ENCODE measurements at places on chromosomes 12 and 14.

GRCh38 chr12:97555547-97556187, 93.1 kb downstream of the RMST start:
- H3K4me1 ChIP-seq, result no peaks in the 10 kb centered on the region
- no peaks in the 10 kb centered on the region for H3K27me3 ChIP-seq
- no peak overlapping the region for H3K27ac ChIP-seq
- no peaks in the 10 kb centered on the region for H3K36me3 ChIP-seq
- H3K4me3 ChIP-seq, result no peak overlapping the region

- H3K4me1 ChIP-seq, result no peaks in the 10 kb centered on the region
- H3K27ac ChIP-seq, result no peak overlapping the region
- peaks cover 25% of the 10 kb centered on the region for H3K36me3 ChIP-seq
- H3K27me3 ChIP-seq, result no peaks in the 10 kb centered on the region
- H3K4me3 ChIP-seq, result no peak overlapping the region
Observed at GRCh38 chr14:50173891-50174290, 57.5 kb downstream of the SOS2 start.

GRCh38 chr14:93888995-93889394, 38.1 kb upstream of the FAM181A start:
- DNase-seq, result no peak
- H3K27ac ChIP-seq, result no peak overlapping the region
- no peaks in the 10 kb centered on the region for H3K36me3 ChIP-seq
- peaks cover 14% of the 10 kb centered on the region for H3K4me1 ChIP-seq
- no peak overlapping the region for H3K4me3 ChIP-seq

DNA sequence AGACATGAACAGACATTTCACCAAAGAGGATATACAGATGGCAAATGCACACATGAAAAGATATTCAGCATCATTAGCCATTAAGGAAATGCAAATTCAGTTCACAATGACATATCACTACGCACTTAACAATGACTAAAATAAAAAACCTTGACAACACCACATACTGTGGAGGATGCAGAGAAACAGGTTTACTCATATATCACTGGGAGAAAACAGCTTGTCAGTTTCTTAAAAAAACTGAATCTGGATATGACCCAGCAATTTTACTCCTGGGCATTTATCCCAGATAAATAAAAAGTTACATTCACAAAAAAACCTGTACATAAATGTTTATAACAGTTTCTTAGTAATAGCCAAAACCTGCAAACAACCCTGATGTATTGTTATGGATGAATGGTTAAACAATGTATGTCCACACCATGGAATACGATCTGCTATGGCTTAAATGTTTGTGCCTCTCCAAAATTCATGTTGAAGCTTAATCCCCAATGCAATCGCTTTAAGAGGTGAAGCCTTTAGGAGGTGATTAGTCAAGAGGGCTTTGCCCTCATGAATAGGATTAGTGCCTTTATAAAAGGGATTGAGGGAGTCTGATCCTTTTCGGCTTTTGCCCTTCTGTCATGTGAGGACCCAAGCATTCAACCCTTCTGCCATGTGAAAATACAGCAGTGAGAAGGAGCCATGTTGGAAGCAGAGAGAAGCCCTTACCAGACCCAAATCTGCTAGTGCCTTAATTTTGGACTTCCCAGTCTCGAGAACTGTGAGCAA, 36.0 kb upstream of the PPP4R3A start:
- no peaks in the 10 kb centered on the region for H3K36me3 ChIP-seq
- DNase-seq, result no peak
- H3K27me3 ChIP-seq, result no peaks in the 10 kb centered on the region
- no peak overlapping the region for H3K27ac ChIP-seq
- H3K4me1 ChIP-seq, result no peaks in the 10 kb centered on the region

GRCh38 chr12:82474181-82474797, 116.0 kb downstream of the METTL25 start:
- no peak overlapping the region for H3K4me3 ChIP-seq
- H3K27ac ChIP-seq, result no peak overlapping the region
- no peaks in the 10 kb centered on the region for H3K4me1 ChIP-seq
- peaks cover 35% of the 10 kb centered on the region for H3K36me3 ChIP-seq
- H3K27me3 ChIP-seq, result no peaks in the 10 kb centered on the region

- H3K36me3 ChIP-seq, result no peaks in the 10 kb centered on the region
- no peaks in the 10 kb centered on the region for H3K27me3 ChIP-seq
- no peak for DNase-seq
- no peak overlapping the region for H3K4me3 ChIP-seq
- no peak overlapping the region for H3K27ac ChIP-seq
Observed at GRCh38 chr14:65783576-65783975, 371.0 kb downstream of the FUT8 start.

DNA sequence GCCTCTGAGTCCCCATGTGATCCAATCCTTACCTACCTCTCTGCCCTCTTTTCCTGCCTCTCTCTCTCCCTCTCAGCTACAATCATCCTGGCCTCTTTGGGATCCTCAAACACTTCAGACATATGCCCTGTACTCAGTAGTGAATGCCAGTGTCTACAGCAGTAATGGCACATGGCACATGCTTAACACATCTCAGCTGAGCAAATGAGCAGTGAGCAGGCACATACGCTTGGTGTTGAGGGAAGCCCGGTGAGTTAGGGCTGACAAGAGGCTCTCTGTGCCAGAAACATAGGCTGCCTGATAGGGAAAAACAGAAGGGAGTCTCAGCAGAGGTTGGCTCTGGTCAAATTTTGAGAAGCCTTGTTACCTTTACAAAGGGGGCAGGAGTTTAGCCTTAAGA, 409.1 kb downstream of the TMEM132D start:
- H3K27me3 ChIP-seq, result no peaks in the 10 kb centered on the region
- no peaks in the 10 kb centered on the region for H3K4me1 ChIP-seq
- no peak overlapping the region for H3K4me3 ChIP-seq
- no peak for DNase-seq
- H3K27ac ChIP-seq, result no peak overlapping the region
- no peaks in the 10 kb centered on the region for H3K36me3 ChIP-seq

- H3K36me3 ChIP-seq, result no peaks in the 10 kb centered on the region
- H3K27ac ChIP-seq, result no peak overlapping the region
- no peaks in the 10 kb centered on the region for H3K27me3 ChIP-seq
- H3K4me1 ChIP-seq, result no peaks in the 10 kb centered on the region
- H3K4me3 ChIP-seq, result no peak overlapping the region
- DNase-seq, result no peak
Observed at GRCh38 chr14:83594874-83595273, 1935.1 kb upstream of the FLRT2 start.

DNA sequence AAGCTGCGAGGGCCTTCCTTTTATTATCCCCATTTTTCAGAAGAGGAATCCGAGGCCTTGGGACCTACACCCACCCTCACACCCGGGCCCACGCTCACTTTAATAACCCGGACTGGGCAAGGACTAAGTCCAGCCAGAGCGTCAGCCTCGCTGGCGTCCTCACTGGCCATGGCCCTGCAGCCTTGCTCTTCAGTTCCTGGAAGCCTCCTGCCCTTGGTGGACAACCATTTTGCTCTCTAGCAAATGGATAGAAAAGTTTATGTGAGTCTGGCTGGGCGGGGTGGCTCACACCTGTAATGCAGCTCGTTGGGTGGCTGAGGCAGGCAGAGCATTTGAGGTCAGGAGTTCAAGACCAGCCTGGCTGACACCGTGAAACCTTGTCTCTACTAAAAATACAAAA, 9.8 kb downstream of the RTL1 start:
- H3K4me3 ChIP-seq, result no peak overlapping the region
- H3K27ac ChIP-seq, result no peak overlapping the region
- H3K27me3 ChIP-seq, result no peaks in the 10 kb centered on the region
- H3K4me1 ChIP-seq, result no peaks in the 10 kb centered on the region
- H3K36me3 ChIP-seq, result no peaks in the 10 kb centered on the region

DNA sequence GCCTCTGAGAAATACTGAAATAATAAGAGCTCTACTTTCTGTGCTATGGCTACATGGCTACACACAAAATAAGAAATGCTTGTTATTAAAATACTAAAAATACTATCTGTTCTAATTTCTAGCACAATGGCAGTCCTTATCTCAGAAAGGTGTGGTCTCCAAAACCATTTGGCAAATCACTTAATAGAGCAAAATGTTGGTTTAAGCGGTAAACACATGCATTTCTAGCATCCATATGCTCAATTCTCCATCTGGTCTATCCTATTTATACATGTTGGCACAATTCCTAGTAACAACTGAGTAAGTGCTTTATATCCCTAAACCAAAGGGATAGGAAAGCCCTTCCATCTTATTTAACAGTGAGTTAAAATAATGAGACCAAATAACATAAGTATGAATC, 107.0 kb downstream of the PAPLN start:
- no peaks in the 10 kb centered on the region for H3K27me3 ChIP-seq
- no peak for DNase-seq
- H3K27ac ChIP-seq, result no peak overlapping the region

DNA sequence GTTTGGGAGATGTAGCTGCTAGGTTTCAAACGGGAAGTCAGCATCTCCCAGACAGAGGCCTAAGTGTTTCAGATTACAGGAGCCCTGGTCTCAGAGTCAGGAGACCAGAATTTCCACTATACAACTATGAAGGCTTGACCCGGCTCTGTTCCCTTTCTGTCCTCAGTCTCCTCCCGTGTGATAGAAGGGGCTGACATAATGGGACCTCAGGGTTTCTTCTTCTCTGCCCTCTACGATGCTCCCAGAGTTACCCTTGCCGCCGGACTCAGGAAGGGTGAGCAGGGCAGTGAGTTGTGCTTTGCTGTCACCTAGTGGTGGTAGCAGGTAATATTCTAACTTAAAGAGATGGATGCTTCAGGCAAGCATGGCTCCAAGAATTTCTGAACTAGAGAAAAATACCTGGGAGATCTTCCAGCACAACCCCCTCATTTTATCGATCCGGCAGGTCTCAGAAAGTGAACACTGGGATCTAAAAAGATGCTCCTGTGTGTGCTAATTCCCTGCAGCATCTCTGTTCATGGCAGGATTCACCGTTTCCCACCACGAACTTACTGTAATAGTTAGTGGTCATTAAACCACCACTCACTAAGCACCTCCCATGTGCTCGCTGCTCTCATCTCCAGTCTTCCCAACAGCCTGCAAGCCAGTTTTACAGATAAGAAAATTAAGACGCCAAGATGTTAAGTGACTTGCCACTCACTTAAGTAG, 84.4 kb downstream of the VWF start:
- DNase-seq, result no peak
- no peak overlapping the region for H3K27ac ChIP-seq
- H3K4me3 ChIP-seq, result no peak overlapping the region

DNA sequence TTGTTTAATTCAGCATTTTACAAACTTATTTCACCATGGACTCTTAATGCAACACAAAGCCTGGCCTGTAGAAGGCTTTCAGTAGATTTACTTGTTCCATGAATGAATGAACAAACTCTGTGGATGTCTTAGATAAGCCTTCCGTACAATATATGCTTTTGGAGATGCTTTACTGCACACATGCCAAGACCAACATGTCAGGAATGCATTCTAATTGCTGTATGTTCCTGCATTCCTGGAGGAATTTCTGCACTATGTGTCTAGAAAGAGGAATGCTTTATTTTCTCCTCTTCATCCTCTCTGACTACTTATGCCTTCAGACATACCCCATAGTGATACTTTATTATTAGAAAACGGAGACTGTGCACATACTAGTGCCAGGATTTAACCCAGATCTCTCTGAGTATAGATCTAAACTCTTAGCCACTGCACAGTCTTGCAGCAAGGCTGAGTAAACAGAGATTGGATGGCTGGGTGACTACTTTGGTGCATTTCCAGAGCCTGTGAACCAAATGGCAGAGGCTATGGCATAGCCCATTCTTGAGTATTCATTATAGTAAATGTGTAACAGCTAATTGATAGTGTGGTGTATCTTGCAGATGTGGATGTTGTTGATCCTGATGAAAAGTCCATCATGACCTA, 108.2 kb downstream of the SYNE2 start:
- H3K36me3 ChIP-seq, result peaks cover 9% of the 10 kb centered on the region
- no peaks in the 10 kb centered on the region for H3K4me1 ChIP-seq
- no peak overlapping the region for H3K27ac ChIP-seq

DNA sequence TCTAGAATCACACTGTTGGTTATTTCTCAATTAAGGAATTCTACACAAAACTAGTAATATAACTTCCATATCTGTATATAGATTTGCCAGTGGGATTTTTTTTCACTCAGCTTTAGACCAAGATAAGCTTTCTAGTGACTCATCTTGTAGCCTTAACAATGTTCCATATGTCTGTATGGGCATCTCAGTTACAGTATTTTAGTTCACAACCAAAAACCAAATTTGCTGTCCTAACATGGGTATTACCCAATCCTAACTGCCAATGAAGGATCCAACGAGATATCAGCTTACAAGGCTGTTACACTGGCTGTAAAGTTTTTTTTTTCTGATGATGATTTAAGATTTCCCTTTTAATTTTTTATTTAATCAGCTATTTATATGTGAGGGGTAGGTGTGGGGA, 31.5 kb upstream of the KRR1 start:
- no peaks in the 10 kb centered on the region for H3K4me1 ChIP-seq
- H3K4me3 ChIP-seq, result no peak overlapping the region
- H3K36me3 ChIP-seq, result no peaks in the 10 kb centered on the region
- H3K27ac ChIP-seq, result no peak overlapping the region
- H3K27me3 ChIP-seq, result no peaks in the 10 kb centered on the region

- no peaks in the 10 kb centered on the region for H3K27me3 ChIP-seq
- DNase-seq, result no peak
- H3K27ac ChIP-seq, result no peak overlapping the region
- no peaks in the 10 kb centered on the region for H3K36me3 ChIP-seq
- H3K4me1 ChIP-seq, result no peaks in the 10 kb centered on the region
- H3K4me3 ChIP-seq, result no peak overlapping the region
Observed at GRCh38 chr12:24470050-24470449, 478.9 kb downstream of the BCAT1 start.

GRCh38 chr12:68580911-68581310, 29.8 kb upstream of the RAP1B start:
- no peaks in the 10 kb centered on the region for H3K36me3 ChIP-seq
- no peak overlapping the region for H3K27ac ChIP-seq
- DNase-seq, result no peak
- no peaks in the 10 kb centered on the region for H3K4me1 ChIP-seq
- H3K27me3 ChIP-seq, result no peaks in the 10 kb centered on the region

- H3K27ac ChIP-seq, result no peak overlapping the region
- no peaks in the 10 kb centered on the region for H3K27me3 ChIP-seq
- H3K36me3 ChIP-seq, result no peaks in the 10 kb centered on the region
Observed at GRCh38 chr12:30135776-30136175, 352.0 kb upstream of the TMTC1 start.

DNA sequence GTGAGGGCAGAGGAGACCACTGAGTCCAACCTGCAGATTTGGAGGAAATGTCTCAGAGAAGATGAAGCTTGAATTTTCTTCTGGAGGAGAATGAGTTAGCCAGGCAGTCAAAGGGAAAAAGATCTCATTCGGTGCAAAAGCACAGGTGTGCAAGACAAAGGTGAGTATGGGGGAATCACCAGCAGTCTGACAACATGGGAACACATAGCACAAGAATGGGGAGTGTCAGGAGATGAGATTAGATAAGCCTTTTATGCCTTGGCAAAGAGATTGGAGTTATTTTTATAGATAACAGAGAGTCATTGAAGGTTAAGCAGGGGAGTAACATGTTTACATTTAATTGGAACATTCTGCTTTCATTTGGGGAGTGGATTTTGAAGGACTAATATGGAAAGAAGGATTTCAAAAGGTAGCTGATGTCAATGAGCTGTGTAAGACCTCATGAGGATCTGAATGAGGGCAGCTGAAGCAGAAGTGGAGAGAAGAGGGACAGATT, 171.3 kb upstream of the NTF3 start:
- no peak overlapping the region for H3K4me3 ChIP-seq
- no peak overlapping the region for H3K27ac ChIP-seq
- no peak for DNase-seq

Measured in tibial artery (tissue), 4 donors.